ENCODE measurements at places on chromosomes 13 and 19.

DNA sequence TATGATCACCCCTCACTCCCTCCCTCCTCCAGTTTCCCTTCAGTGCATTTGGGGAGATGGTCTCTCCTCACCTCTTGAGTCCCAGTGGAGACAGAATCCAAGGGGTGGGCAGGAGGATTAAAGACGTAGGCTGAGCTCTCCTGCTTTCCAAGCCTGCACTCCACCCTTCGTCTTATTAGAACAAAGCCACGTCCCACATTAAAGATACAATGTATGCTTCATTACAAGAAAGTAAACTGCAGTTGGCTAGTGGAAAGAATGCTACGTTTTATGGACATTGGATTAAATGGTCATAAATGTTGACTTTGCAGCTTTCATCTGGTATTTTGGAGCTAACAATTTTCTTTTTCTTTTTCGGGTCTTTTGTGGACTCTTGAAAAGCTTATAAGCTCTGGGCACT is 1.5 kb upstream of the KLK11 start:
- no peak for DNase-seq

DNA sequence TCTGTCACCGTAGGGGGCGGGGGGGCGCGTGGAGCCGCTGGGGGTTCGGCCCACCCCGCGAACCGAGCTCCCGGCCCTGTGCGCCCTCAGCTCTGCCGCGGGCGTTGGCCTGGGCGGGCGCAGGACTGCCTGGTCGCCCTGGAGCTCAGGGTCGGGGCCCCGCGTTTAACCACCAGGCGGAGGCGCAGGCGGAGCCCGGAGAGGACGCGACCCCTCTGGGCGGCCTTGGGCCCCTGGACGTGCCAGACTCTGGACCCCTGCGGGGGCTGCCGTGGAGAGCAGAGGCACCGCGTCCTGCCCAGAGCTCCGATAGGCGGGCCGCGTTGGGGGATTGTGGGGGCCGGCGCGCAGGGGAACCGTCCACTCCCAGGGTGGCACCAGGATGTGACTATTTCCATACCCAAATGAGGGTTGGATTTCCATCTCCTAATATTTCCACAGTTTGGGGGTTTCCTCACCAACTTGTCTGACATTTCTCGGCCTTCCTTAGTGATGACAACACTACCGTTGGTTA is 13.0 kb upstream of the USP29 start:
- DNase-seq: no peak

GRCh38 chr13:77460195-77460594 is 75.3 kb upstream of the SCEL start:
- DNase-seq: no peak

DNA sequence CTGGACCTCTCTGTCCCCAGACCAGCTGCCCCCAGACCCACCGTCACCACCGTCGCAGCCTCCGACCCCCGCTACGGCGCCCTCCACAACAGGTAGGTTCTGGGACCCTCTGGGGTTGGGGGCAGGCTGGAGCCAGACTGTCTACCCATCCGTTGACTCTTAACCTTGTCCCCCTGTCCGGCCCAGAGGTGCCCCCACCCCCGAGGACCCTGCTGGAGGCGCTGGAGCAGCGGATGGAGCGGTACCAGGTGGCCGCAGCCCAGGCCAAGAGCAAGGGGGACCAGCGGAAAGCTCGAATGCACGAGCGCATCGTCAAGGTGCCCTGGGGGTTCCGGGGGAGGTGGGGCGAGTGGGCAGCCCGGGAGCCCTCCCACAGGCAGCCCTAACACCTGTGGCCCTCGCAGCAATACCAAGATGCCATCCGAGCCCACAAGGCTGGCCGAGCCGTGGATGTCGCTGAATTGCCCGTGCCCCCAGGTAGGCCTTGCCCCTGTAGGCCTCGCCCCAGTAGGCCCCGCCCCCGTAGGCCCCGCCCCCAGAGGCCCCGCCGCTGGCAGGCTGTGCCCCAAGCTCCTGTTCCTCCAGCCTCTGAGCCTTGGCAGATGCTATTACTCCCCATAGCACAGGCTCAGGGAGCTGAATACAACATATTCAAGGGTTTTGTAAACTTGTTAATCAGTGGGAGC is 12.9 kb downstream of the CC2D1A start:
- DNase-seq: no peak

GRCh38 chr13:24827799-24828198 is 63.8 kb downstream of the RNF17 start:
- no peak for DNase-seq

DNA sequence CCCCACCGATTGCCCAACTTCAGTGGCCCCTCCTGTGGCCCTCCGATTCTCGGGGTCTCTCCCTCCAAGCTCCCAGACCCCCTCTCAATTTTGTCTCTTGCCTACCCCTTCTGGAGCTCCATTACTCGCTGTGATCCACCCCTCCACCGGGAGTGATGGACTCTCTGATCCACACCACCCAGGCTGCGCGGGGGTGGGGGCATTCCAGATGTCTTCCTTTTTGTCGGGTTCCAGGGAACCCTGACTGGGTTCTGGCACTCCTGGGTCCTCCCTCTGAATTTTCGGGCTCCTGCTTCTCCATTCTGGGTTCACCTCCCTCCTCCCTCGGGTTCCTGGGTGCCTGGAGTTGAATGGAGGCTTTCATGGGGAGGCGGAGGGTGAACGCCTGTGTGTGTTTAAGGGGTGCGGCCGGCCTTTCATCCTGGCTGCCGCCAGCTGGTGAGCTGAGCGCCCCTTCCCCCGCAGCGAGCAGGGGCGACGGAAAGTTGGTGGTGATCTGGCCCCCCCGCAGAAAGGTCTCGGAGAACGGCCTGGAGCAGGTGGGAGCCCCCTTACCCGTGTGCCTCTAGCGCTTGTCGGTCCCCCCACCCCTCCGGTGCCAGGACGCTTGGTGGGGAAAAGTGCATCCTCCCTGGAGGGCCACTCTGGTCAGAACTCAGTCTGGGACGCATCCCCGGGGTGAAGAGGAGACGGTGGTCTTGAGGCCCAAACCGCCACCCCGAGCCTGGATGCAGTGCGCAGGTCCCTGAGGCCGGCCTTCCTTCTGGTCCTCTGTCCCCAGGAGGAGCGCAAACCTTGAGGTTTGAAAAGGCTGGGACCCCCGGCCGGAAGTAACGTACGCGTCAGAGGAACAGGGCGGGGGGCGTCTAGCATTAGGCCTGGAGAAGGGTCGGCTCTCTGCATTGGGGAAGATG is 1.6 kb downstream of the MISP3 start:
- no peak for DNase-seq

- DNase-seq: no peak
Measured at GRCh38 chr19:51119101-51119500, 5.6 kb upstream of the SIGLEC9 start.

DNA sequence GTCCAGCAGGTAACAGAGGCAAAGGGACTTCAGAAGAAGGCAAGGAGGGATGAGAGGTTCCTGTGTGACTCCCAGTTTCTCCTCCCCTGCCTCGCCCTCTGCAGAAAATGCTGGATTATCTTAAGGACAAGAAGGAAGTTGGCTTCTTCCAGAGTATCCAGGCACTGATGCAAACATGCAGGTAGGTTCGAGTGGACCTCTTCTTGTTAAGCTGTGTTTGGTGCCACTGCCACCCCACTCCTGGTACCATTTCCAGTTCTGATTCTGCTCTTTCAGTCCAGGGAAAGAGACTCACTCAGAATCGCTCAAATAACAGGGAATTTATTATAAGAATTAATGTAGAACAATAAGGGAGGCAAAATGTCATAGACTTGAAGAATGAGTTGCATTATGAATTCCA is 82.5 kb downstream of the MAP4K1 start:
- no peak for DNase-seq

- no peak for DNase-seq
Measured at GRCh38 chr19:11814700-11815035, 595 bp downstream of the ZNF440 start.

DNA sequence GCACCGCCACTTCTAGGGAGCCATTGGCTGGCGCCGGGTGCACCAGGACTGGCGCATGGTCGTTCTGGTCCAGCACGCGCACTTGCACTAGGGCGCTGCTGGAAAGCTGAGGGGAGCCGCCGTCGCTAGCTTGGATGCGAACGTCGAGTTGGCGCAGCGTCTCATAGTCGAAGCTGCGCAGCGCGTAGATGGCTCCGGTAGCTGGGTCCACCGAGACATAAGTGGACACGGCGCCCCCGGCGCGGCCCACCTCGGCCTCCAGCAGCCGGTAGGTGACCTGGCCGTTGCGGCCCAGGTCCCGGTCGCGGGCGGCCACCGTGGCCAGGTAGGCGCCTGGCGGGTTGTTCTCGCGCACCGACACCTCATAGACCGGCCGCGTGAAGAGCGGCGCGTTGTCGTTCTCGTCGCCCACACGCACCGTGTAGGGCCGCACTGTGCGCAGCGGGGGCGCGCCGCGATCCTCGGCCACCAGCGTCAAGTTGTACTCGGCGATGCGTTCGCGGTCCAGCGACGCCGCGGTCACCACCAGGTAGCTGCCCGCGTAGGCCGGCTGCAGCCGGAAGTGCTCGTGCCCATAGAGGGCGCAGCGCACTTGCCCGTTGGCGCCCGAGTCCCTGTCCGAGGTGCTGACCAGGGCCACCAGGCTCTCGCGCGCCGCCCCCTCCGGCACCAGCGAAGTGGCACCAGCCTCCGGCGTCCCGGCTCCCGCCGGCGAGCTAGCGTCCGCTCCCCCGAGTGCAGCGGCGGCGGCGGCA is 1.7 kb downstream of the PCDH8 start:
- DNase-seq: no peak

DNA sequence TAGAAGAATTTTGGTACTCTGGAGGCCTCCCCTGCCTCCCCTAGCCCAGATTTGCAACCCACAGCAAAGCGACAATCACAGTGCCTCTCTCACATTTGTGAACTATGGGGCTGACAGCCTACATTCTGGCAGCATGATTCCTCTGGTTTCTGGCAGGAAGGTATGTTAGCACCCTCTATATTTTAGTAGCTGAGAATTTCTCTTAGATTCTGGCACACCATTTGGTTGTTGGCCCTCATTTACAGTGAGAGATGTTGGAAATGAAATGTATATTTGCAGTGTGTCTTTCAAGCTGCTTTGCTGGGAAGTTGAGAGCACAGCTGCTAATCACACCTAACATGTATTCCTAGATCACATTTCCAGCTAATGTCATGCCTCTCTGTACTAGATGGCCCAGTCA is 735.0 kb downstream of the FGF9 start:
- DNase-seq: no peak

- DNase-seq: no peak
Measured at GRCh38 chr13:73954808-73955207, 179.4 kb downstream of the KLF12 start.
